Heart left ventricle (tissue), 16 donors: ENCODE measurements at places on chromosomes 11 and 22.
A peak's percentile ranks its signal among the peaks of the same experiment; 100 is the strongest.

GRCh38 chr11:100830978-100831732 is 144.1 kb downstream of the ARHGAP42 start:
- peak; percentile 38 for DNase-seq

- no peak for DNase-seq
Measured at GRCh38 chr11:18618342-18619025, 15.7 kb downstream of the SPTY2D1 start.

- no peak for DNase-seq
Measured at GRCh38 chr11:83681031-83681781, 395.0 kb upstream of the CCDC90B start.

GRCh38 chr22:19959043-19959586 is 17.5 kb upstream of the TXNRD2 start:
- DNase-seq = peak; percentile 80

DNA sequence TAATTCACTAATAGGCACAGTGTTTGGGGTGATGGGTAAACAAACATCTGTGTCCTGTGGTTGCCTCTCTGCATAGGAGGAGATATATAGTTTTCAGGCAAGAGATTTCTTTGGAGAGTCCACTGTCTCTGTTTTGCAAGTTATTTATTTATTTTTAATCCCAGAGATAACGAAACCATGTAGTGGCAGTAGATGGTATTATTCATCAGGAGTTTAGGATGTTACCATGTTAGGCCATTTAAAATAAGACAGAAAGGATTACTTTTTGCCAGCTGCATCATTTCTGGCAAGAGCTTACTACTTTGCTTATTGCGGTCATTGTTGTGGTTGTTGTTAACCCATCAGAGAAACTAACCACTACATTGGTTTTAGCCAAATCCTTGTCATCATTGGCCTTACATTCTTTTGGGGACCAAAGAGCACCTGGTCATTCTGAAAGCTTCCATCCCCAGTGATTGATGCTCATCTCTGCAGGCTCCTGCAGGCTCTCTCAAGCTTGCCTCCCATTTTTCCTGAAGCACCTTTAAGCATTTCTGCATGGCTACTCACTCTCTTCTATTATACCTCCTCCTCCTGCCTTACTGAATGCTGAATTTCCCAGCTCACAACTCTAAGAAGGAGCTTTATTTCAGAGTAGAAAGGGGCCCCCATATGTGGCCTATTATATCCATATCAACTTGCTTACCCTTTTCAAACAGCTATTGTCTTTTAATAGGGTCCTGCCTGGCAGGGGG is 84.4 kb downstream of the CSTPP1 start:
- DNase-seq = no peak
